GM23248 (cell line): ENCODE measurements at places on chromosomes 7 and 10.

GRCh38 chr7:83782628-83783027, 133.7 kb upstream of the SEMA3E start:
- H3K36me3 ChIP-seq, result no peaks in the 10 kb centered on the region
- H3K27me3 ChIP-seq, result no peaks in the 10 kb centered on the region
- H3K4me3 ChIP-seq, result no peak overlapping the region
- H3K27ac ChIP-seq, result no peak overlapping the region
- H3K4me1 ChIP-seq, result peaks cover 7% of the 10 kb centered on the region; the same call in 1 of the 2 replicates

GRCh38 chr7:113308399-113308798, 190.0 kb upstream of the SMIM30 start:
- H3K27me3 ChIP-seq, result no peaks in the 10 kb centered on the region
- no peak overlapping the region for H3K27ac ChIP-seq
- DNase-seq, result no peak
- H3K4me3 ChIP-seq, result no peak overlapping the region
- no peaks in the 10 kb centered on the region for H3K4me1 ChIP-seq

DNA sequence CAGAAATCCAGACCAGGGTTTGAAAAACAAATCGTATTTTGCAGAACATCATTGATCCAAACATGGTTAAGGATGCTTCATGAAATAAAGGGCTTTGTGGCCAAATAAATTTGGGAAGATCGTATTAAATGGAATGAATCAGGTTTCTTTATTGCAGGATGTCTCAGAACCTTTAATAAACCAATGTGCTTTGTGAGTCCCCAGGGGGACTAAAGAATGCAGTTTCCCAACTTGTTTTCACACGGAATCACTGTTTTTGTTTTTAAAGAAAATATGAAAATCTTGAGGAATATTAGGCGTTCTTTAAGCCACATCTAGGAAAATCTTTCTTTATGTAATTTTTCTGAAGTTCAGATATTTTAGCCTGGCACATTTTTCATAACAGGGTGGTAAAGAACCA, 16.8 kb upstream of the CCDC172 start:
- H3K27ac ChIP-seq, result no peak overlapping the region
- no peaks in the 10 kb centered on the region for H3K36me3 ChIP-seq
- H3K4me1 ChIP-seq, result no peaks in the 10 kb centered on the region
- H3K27me3 ChIP-seq, result no peaks in the 10 kb centered on the region
- no peak for DNase-seq

DNA sequence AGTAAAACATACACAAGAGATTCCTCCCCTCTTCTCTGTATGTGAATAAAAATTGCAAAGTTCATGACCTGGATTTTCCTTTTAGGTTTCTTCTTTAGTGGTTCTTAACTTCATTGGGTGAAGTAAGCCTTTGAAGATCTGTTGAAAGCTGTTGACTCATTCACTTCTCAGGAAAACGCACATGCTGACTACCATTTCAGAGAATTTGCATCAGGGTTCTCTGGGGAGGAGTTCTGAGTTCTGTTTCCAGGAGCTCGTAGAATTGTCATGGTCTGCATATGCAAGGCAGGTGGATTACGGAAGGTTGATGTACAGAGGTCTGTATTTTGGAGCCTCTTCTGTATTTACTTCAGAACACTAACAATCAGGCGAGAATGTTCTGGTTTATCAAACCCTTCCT, 962 bp upstream of the SLC26A4 start:
- peaks cover 30% of the 10 kb centered on the region for H3K27me3 ChIP-seq
- peaks cover 18% of the 10 kb centered on the region for H3K4me1 ChIP-seq
- H3K27ac ChIP-seq, result no peak overlapping the region
- no peak overlapping the region for H3K4me3 ChIP-seq
- DNase-seq, result peak; percentile 86
- H3K36me3 ChIP-seq, result no peaks in the 10 kb centered on the region

GRCh38 chr10:128167926-128168520, 41.8 kb upstream of the MKI67 start:
- H3K27me3 ChIP-seq, result peaks cover 10% of the 10 kb centered on the region
- no peak for DNase-seq
- H3K27ac ChIP-seq, result no peak overlapping the region
- no peaks in the 10 kb centered on the region for H3K36me3 ChIP-seq
- no peak overlapping the region for H3K4me3 ChIP-seq

GRCh38 chr10:69356187-69356586, 60.5 kb downstream of the TACR2 start:
- no peak for DNase-seq
- H3K4me3 ChIP-seq, result no peak overlapping the region
- H3K4me1 ChIP-seq, result peaks cover 53% of the 10 kb centered on the region

GRCh38 chr10:127614484-127615017, 65.4 kb downstream of the NPS start:
- no peak overlapping the region for H3K4me3 ChIP-seq
- H3K36me3 ChIP-seq, result no peaks in the 10 kb centered on the region
- H3K27ac ChIP-seq, result no peak overlapping the region

DNA sequence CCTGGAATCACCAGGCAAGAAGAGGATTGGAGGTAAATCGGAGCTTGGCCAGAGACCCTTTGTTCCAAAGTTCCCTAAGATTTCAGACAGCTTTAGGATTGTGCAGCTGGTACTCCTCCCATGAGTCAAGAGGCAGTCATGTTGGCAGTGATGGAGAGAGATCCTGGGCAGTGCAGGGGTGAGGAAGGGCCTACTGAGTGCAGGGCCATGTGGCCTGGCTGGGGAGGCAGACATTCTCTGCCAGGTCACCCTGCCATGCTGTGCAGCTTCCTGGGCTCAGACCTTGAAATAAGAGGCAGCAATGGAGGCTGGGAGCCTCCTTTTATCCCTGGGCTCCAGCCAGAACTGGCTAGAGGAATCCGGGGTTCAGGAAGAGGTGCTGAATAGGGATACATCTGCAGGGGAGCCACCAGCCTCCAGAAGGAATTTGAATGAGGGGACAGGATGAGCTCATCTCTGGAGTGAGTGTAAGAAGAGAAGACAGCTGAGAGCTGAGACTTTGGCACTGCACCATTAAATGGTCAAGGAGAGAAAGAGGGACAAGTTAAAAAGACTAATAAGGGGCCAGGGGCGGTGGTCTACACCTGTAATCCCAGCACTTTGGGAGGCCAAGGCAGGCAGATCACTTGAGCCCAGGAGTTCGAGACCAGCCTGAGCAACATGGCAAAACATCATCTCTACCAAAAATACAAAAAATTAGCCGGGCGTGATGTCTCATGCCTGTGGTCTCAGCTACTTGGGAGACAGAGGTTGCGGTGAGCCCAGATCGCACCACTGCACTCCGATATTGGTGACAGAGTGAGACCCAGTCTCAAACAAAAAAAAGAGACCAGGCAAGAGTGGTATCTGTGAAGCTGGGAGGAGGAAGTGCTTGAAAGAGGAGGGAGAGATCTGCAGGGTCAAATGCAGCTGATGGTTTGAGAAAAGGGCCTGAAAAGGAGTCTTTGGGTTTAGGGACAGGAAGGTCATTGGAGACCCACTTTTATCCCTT, 12.0 kb downstream of the SFTPD start:
- no peaks in the 10 kb centered on the region for H3K4me1 ChIP-seq
- H3K27me3 ChIP-seq, result 0 out of 2 replicates have a peak, but pooled peaks cover under 1% of the 10 kb centered on the region
- no peaks in the 10 kb centered on the region for H3K36me3 ChIP-seq
- no peak overlapping the region for H3K27ac ChIP-seq
- no peak overlapping the region for H3K4me3 ChIP-seq

DNA sequence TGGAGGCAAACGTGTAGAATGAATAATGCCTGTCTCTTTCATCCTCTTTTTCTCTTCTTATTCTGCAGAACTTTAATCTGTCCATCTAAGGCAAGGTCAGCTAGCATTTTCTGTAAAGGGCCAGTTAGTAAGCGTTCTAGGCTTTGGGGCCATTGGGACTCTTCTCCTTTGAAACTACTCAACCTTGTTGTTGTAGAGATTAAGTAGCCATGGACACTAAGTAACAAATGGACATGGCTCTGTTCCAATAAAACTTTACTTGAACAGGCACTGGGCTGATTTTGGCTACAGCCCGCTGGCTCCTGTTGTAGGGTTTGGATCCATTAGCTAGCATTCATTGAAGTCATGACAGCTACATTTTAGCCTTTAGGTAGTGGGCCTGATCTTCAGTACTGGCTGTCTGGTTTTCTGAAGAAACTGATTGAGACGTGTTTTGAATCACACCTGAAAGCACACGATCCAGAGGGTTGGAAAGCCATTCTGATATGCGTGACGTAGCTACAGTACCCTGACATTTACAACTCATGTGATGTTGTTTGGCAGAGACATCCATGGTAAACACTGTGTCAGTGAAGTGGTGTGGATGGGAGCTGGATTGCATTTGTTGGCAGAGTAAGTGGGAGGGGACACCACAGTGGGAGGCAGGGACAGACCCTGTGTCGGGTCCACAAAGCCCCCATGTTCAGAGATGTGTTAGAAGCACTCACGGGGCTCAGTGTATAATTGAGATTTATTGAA, 92.5 kb downstream of the MTPN start:
- no peaks in the 10 kb centered on the region for H3K27me3 ChIP-seq
- H3K4me3 ChIP-seq, result no peak overlapping the region
- peaks cover 3% of the 10 kb centered on the region for H3K4me1 ChIP-seq
- H3K27ac ChIP-seq, result no peak overlapping the region

- no peaks in the 10 kb centered on the region for H3K27me3 ChIP-seq
- no peaks in the 10 kb centered on the region for H3K4me1 ChIP-seq
- DNase-seq, result peak; percentile 13
- H3K36me3 ChIP-seq, result no peaks in the 10 kb centered on the region
- H3K27ac ChIP-seq, result no peak overlapping the region
These were observed 516.3 kb upstream of the MKI67 start for GRCh38 chr10:128642502-128642901.

- H3K27ac ChIP-seq, result no peak overlapping the region
- H3K4me1 ChIP-seq, result no peaks in the 10 kb centered on the region
- no peaks in the 10 kb centered on the region for H3K36me3 ChIP-seq
These were observed 168.0 kb downstream of the SORCS1 start for GRCh38 chr10:106996510-106996909.

GRCh38 chr7:143485500-143485899, 7.8 kb downstream of the TAS2R41 start:
- H3K27ac ChIP-seq, result peak overlapping the region; percentile 41
- peak; percentile 70 for DNase-seq
- H3K4me1 ChIP-seq, result peaks cover 29% of the 10 kb centered on the region
- H3K27me3 ChIP-seq, result no peaks in the 10 kb centered on the region
- no peaks in the 10 kb centered on the region for H3K36me3 ChIP-seq

DNA sequence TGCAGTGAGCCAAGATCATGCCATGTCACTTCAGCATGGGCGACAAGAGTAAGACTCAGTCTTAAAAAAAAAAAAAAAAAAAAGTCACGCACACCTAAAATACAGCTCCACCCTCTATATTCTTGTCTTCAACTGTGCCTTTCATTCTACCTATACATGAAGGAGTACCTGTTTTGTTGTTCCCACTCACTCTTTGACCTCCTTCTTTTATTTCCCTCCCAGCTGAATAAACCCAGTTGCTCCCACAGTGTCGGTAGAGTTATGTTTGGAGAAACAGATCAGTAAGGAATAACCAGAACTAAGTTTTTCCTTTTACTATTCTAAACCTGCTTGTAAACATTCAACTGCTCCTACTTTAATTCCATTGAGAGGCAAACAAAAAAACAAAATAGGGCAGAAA, 50.3 kb downstream of the IDE start:
- H3K27ac ChIP-seq, result no peak overlapping the region
- no peaks in the 10 kb centered on the region for H3K36me3 ChIP-seq
- no peak for DNase-seq

- DNase-seq, result no peak
- H3K4me3 ChIP-seq, result no peak overlapping the region
- no peak overlapping the region for H3K27ac ChIP-seq
- no peaks in the 10 kb centered on the region for H3K36me3 ChIP-seq
- H3K4me1 ChIP-seq, result no peaks in the 10 kb centered on the region
- no peaks in the 10 kb centered on the region for H3K27me3 ChIP-seq
These were observed 115.1 kb downstream of the GNAI1 start for GRCh38 chr7:80249619-80250295.

DNA sequence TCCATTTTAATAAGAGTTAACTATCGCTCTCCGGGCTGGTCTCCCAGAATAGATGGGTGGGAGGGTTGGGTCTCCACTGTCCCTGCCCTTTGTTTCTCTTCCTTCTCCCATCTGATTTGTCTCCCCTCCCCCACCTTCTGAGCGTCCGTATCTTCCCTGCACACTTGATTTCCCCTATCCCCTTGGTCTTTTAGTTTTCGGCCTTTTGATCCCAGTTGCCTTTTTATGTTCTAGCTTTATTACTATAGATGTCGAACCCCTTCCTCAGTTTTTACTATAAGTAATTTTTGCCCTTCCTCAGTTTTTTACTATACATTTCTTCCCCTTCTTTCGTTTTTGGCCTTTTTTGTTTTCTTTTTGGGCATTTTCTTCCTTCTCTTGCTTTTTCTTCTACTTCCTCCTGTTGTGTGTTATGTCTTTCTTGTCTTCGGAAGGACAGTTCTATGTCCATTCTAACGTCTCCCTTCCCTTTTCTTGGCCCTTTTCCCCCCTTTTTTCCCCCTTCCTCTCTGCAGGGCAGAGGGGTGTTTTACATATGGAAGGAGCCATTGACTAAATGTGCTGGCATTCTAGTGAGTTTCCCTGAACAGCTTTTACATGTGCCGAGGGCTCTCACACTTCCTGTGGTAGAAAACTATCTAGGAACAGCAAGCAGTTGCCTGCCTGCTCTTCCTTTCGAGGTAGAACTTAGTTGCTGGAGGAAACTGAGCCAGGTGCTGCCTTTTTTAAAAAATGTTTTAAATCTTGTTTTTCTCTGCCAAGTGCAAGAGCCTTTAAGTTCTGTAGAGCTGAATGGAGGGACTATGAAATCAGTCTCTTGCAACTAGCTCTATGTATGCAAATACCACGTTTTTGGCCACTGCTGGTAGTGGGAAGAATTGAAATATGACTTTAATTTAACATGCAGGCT, 2.8 kb downstream of the TET1 start:
- peak; percentile 67 for DNase-seq
- no peaks in the 10 kb centered on the region for H3K36me3 ChIP-seq
- H3K4me3 ChIP-seq, result peak overlapping the region; percentile 65
- peaks cover 21% of the 10 kb centered on the region for H3K4me1 ChIP-seq
- H3K27ac ChIP-seq, result peak overlapping the region; percentile 22
